Hematopoietic multipotent progenitor cell (in vitro differentiated cells): ENCODE measurements at places on chromosomes 13 and 19.

- no peak for DNase-seq
Observed at GRCh38 chr13:69094485-69094884, 1013.1 kb upstream of the ATXN8OS start.

- no peak for DNase-seq
Observed at GRCh38 chr13:44899967-44900366, 89.3 kb downstream of the NUFIP1 start.

DNA sequence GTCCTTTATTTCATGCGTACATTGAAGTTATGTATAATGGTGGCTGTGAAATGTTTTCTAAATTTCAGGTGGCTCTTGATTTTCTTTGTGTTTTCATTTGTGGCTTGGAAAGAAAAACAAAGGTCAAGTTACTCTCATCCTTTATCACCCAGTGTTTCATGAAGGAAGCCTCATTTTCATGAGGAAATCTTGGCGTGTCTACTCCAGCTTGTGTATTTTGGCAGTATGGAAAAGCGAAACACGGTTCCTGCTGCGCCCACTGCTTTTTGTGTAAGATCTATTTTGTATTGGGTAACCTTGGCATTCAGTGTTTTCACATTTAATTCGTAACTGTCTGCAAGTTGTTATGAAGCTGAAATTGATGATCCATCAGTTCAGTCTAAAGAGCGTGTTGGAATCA, 147.0 kb upstream of the RNF113B start:
- DNase-seq, result no peak

DNA sequence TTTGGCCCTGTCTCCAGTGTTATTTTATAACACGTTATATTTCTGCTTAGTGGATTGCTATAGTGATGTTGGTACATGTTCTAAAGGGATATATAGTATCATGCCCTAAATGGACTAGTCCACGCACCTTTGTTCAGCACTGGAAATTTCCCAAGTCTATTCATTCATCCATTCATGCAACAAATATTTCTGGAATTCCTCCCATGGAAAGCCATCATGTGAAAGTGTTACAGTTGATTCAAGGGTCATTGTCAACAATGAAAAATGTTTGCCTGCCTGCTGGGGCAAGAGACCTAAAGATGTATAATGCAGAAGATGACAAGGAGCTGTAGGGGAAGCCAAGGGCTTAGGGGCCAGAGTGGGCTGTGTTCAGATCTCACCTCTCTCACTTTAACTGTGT, 10.8 kb upstream of the HSPH1 start:
- DNase-seq, result no peak

DNA sequence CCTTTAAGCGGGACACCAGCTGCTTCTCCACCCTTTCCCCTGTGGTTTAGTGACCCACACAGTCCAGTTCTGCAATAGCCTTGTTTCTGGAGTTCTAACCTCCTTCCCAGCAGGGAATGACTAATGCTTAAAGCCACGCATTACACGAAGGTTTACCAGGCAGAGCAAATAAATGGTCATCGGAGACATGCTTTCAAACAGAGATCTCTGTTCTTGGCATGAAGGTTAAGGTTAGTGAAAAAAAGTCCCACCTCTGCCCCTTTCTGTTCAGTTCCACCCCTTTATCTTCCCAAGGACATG, 25.3 kb upstream of the MEDAG start:
- DNase-seq, result no peak

DNA sequence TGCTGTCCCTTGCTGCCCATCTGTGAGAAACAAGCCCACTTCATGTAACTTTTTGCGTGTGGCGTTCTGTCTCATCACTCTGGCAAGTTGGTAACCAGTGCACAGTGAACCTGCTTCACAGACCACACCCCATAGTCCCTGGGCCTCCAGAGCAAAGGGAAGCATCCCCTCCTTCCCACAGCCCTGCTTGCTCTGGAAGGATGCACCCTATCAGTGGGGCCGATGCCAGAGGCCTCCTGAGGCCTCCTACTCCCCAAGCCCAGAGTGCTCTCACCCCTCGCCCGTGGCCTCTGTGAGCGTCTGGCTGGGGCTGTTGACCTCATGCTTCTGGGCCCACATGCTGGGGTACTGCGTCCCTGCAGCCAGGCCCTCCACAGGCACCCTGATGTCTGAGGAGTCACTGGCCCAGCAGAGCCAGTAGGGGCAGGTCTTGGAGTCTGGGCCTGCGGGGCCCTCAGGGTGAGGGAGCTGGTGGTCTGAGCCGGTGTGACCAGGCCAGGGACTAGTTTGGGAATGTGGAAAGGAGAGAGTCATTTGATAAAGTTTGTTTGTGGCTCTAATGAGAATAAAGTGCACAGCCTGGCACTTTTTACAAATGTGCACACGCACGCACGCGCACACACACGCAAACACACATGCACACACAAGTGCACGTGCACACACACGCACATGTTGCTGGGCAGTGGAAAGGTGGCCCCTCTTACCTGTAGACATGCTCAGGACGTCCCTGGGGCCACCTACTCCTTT, 5.1 kb downstream of the TMEM86B start:
- no peak for DNase-seq

GRCh38 chr19:16096280-16096855, 15.3 kb upstream of the RAB8A start:
- no peak for DNase-seq

DNA sequence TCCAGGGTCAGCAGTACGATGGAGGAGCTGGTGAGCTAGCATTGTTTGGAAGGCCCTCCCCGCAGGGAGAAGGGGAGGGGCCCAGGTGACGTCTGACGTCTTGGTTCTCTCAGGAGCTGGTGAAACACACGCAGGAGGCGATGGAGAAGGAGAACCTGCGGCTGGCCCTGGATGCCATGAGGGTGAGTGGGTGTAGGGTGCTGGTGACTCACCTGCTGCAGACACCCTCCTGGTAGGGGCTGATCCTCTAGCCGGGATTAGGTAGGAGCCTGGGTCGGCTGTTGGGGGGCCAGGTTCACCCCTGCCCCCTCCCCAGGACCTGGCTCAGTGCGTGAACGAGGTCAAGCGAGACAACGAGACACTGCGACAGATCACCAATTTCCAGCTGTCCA, 55.8 kb downstream of the VAV1 start:
- DNase-seq, result no peak

DNA sequence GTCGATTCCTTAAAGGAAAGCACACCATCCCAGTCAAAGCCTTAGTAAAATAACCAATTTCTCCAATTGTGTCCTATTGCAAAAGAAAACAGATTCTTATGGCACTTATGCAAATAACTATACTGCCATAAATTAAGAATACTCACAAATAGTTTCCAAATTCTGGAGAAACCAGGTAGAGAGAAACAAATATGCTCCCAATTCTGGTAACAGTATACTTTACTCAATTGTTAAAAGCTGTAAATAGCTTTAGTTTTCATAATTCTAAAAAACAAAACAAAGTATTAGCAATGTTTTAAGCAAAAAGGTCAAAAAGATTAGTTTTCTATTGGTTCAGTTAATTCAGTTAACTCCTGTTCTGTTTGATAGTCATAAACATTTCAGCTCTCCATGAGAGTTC, 18.2 kb upstream of the UBAC2 start:
- DNase-seq, result peak; percentile 38

GRCh38 chr19:812747-813218, 9.0 kb downstream of the PLPPR3 start:
- DNase-seq, result no peak

DNA sequence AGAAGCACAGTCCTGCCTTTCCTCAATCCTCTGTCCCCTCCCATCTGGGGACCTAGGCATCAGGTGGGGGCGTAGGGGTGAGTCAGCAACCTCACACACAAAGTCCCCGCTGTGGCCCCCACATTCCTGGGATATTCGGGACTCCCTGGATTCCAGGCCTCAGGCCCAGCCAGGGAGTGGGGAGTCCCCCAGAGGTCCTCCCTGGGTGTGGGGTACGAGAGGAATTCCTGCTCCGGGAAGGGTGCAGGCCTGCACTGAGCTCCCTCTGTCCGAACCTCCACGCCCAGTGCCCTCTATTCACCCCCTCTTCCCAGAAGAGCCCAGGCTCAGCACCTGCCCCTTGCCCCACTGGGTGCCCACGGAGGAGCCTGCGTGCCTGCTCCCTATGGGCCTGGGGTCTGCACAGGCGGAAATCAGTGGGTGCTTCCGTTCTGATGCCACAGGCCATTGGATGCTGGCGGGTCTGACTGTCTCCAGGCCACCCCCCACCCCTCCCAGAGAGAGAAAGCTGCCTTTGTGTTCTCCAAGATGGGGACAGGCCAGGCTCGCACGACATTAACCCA, 3.4 kb downstream of the CADM4 start:
- no peak for DNase-seq

DNA sequence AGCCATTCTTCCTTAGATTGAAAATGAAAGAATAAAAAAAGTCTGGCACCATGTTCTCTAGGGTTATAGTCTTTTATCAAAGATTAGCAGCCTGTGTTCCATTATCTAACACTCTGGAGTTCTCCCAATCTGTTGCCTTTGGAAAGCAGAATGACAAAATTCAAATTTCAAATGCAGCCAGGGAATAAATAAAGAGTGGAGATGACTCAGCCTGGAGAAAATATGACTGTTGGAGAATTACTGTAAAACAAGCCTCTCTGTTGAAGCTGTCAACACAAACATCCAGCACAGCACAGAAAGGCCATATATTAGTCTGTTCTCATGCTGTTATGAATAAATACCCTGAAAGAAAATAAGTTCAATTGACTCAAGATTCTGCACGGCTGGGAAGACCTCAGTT, 650.5 kb upstream of the SLC10A2 start:
- DNase-seq, result no peak

DNA sequence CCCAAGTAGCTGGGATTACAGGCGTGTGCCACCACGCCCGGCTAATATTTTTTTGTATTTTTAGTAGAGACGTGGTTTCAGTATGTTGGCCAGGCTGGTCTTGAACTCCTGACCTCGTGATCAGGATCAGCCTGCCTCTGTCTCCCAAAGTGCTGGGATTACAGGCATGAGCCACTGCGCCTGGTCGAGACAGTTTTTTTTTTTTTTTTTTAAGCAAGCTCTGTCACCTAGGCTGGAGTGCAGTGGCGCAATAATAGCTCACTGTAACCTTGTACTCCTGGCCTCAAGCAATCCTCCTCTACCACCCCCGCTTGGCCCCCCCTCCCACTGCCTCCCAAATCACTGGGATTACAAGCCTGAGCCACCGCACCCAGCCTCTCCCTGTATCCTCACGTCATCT, 6.4 kb upstream of the MAP2K7 start:
- no peak for DNase-seq

DNA sequence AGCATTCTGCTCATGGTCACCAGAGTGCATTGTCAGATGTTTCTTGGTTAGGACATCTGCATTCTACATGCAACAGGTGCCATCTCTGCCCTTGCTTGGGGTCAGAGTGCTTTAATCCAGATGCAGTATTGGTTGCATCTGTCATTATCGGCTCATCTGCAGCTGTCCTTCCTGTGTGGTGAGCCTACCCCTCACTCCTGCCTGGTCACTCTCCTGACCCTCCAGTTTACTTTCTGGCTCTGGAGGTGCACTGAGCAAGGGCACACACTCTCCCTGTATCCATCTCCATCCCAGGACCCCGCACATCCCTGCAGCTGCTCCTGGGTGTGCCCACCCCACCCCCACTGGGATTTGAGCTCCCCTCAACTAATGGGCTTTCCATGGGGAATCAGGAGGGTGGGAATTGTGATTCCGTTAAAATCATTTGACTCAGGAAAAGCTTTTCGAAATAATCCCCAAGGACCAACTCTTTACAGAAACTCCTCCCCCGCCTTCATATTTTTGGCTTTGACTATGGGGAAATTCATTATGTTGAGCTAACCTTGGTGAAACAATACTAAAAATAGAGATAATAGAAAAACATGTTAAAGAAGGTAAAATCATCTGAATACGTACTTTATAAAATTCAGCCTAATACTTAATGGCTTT, 70.2 kb downstream of the COL4A2 start:
- DNase-seq, result no peak

DNA sequence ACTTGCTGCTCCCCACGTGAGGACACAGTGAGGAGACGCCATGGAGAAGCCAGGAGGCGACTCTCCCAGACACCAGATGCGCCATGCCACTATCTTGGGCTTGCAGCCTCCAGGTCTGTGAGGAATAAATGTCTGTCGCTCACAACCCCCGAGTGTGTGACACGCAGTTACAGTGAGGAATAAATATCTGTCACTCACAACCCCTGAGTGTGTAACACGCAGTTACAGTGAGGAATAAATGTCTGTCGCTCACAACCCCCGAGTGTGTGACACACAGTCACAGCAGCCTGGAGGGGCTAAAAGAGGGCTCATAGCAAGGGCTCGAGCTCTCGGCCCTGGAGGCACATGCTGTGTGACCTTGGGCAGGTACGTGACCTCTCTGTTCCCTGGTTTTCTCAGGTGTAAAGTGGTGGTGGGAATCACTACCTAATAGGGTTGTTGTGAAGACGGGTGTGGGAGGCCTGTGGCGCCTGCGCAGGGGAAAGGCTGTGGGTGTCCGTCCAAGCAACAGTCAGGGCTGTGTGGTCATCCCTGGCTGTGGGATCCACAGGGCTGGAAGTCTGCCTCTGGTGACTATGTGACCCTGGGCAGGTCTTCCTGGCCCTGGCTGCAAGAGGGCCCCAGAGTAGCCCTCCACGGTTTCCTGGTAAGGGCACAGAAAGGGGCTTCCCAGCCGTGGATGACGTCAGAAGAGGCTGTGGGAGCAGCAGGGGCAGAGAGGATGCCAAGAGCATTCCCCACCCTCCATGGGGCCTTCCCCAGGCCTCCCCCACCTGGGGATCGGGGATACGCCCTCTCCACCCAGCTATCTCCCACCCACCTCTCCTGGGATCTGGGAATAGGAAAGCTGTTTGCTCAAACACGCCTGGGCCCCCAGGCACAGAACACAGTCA, 77.7 kb downstream of the C1QTNF9 start:
- DNase-seq, result no peak

- DNase-seq, result no peak
Observed at GRCh38 chr19:39507715-39508364, 7.1 kb upstream of the SELENOV start.

DNA sequence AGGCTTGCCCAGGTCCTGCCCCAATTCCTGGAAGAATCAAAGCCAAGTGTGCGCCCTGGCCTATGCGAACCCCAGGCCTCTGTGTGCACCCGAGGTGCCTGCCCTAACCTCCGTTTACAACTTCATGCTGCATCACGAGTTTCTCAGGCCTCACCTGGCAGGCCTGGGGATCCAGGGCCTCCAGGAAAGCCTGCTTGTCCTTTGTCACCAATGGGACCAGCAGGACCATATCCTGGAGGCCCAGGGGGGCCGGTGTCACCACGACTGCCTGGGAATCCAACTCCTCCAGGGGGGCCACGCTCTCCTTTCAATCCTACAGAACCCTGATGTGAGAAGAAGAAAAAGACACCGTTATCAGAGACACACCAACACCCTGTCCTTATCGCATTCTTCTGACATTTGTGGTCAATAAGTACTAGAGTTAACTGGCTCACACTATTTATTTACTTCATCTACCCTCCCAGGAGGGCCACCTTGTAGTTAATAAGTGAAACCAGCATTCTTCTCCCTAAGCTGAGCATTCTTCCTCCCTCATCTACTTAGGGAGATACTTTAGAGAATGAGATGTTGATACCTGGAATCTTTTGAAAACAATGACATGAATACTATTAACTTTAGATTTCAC, 120.6 kb downstream of the COL4A1 start:
- DNase-seq, result no peak

DNA sequence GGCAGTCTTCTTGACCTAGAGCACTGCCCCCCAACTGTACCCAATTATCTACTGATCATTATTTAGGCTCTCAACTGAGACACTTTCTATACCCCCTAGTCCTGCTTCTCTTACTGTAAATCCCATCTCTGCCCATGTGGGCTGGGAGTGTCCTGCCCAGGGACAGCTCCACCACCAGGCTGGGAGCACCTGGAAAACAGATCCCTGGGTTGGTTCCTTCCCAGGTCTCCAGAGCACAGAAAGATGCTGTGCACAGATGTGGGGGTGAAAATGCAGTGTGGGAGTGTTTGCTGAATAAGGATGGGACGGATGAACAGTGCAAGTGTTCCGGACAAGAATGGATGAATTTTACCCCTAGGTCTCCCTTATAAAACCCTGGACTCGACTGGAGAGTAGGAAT, 12.7 kb downstream of the CYP4F2 start:
- no peak for DNase-seq
